Stimulated activated CD4-positive, alpha-beta T cell treated with anti-CD3 and anti-CD28 coated beads, Interleukin-1b, Interleukin-23, amount 100 ng/mL, for 1 hour (primary cell): ENCODE measurements at places on chromosomes 13 and 19.

DNA sequence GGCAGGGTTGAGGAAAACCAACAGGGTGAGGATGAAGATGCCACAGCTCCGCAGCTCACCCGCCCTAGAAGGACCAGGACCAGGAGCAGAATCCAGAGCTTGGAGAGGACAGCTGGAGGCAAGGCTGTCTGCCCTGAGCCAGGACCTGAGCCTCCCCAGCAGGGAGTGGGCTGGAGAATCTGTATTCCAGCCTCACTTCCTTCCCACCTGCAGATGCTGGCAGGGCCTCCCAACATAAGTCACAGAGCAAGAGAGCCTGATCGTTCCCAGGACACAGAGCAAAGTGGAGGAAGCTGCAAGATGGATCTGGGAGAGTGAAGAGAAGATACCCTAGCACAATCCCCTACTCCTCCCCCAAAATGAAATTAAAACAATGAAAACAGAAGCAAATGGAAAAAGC lies 61.7 kb upstream of the WASF3 start:
- DNase-seq: no peak

DNA sequence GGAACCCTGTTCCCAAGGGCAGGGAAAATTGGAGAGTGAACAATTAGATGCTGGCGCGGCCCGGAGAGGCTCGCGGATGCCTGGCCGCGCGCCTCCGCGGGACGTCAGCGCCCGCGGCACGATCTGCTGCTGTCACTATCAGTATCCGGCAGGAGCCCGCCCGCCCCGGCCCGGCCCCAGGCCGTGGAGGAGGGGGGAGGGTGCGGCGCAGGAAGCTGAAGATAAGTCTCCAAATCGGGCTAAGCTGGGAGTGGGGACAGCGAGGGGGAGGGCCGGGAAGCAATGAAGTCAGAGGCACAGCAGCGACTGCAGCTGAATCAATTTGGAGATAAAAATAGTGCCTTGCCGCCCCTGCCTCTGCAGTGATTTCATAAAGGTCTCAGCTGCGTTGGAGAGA lies 441.5 kb upstream of the KLF12 start:
- DNase-seq: peak; percentile 8

DNA sequence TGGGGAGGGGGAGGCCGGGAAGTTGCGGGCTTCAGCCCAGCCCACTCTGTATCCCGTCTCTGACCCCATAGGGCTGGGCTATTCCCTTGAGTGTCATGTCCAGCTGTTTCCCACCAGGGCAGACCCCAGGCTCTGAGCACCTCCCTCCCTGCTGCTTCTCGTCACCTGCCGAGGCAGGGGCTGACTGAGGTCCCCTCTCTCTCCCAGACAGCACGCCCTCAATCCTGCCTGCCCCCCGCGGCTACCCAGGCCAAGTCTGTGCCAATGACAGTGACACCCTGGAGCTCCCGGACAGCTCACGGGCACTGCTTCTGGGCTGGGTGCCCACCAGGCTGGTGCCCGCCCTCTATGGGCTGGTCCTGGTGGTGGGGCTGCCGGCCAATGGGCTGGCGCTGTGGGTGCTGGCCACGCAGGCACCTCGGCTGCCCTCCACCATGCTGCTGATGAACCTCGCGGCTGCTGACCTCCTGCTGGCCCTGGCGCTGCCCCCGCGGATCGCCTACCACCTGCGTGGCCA lies 625 bp downstream of the F2RL3 start:
- no peak for DNase-seq

- DNase-seq: no peak
These were observed 101.3 kb downstream of the VWA8 start for GRCh38 chr13:41859565-41859964.

- DNase-seq: no peak
These were observed 1851.1 kb downstream of the PCDH9 start for GRCh38 chr13:65378943-65379519.

DNA sequence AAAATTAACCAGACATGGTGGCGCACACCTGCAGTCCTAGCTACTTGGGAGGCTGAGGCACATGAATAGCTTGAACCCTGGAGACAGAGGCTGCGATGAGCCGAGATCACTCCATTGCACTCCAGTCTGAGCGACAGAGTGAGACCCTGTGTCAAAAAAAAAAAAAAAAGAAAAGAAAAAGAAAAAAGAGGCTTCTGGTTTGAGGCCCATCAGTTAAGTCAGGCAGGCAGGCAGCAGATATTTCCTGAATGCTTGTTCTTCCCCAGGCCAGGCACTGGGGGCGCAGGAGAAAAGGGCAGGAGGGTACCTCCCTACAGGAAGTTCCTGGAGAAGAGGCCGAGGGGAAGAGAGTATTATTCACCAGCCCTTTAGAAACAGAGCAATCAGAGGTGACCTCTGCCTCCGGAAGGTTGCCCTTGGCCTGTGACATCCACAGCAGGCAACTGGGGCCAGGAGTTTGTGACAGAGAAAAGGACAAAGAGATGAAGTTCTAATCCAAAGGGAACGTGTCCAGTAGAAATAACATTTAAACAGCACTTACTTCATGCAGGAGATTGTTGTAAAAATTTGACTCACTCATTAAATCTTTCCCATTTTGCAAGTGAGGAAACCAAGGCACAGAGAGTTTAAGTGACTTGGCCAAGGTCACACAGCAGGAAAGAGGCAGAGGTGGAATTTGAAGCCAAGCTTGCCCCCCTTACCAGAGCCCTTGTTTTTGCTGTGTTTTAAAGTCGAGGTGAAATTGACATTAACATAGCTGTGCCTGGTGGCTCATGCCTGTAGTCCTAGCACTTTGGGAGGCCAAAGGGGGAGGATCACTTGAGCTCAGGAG lies 4.3 kb upstream of the RLN3 start:
- no peak for DNase-seq

GRCh38 chr19:54317108-54317964 lies 4.4 kb upstream of the LILRA5 start:
- DNase-seq: no peak

DNA sequence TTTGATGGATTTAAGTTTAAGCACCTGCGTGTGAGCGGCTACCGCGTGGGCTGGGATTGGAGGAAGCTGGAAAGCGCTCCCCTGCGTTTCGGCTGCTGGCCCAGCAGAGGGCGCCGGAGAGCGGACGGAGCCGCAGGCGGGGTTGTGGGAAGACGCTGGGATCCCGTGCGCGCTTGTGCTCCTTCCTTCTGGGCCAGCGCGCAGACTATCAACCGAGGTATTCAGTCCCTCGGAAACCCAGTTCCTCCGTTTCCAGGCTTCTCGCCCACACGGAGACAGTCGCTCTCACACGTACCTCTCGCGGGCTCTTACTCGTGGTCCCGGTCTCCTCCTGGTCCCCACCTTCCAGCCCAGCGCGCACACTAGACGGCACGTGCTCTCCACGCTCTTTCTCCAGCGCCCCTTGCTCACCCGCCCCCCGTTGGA lies 28.8 kb downstream of the EPN1 start:
- peak; percentile 29 for DNase-seq

GRCh38 chr13:106376401-106377112 lies 158.9 kb downstream of the EFNB2 start:
- no peak for DNase-seq

DNA sequence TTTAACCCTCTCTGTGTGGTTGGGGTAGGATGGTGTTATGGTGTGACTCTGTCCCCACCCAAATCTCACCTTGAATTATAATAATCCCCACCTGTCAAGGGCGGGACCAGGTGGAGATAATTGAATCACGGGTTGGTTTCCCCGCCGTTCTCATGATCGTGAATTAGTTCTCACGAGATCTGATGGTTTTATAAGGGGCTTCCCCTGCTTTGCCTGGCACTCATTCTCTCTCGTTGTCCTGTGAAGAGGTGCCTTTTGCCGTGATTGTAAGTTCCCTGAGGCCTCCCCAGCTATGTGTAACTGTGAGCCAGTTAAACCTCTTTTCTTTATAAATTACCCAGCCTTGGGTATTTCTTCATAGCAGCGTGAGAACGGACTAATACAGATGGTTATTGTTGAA lies 68.8 kb downstream of the ARHGEF7 start:
- no peak for DNase-seq

DNA sequence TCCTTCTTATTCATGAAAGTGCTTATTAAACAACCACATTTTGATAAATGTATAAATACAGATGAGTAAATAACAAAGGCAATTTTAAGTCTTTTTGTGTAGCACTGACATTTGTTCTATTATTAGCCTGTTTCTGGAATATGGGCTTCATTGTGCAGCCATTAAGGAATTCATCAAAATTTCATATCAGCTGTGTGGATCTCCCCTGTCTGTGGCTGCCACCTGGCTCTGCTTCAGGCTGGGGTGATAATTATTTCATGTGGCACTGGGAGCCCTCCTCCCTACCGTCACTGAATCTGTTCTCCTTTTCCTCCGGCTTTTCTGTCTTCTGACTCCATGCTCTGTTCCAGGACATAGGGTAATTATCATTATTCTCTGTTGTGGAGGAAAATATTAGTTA lies 57.1 kb downstream of the LMO7 start:
- no peak for DNase-seq

- DNase-seq: no peak
These were observed 84.8 kb downstream of the MAP4K1 start for GRCh38 chr19:38532939-38533338.

DNA sequence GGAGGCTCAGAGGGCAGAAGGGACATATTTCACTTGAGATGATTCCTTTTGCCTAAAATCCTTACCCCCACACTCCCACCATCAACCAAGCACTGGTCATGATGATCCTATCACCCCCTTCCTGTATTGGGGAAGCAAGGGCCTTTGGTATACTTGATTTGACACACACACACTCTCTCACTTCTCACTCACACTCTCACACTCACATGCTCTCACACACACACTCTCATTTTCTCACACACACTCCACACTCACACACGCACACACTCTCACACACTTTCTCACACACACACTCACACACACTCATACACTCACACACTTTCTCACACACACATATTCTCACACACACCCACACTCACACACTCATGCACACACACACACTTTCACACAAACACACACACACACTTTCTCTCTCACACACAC lies 8.6 kb downstream of the RGCC start:
- no peak for DNase-seq

- no peak for DNase-seq
These were observed 37.6 kb downstream of the ZNF493 start for GRCh38 chr19:21434516-21434915.

DNA sequence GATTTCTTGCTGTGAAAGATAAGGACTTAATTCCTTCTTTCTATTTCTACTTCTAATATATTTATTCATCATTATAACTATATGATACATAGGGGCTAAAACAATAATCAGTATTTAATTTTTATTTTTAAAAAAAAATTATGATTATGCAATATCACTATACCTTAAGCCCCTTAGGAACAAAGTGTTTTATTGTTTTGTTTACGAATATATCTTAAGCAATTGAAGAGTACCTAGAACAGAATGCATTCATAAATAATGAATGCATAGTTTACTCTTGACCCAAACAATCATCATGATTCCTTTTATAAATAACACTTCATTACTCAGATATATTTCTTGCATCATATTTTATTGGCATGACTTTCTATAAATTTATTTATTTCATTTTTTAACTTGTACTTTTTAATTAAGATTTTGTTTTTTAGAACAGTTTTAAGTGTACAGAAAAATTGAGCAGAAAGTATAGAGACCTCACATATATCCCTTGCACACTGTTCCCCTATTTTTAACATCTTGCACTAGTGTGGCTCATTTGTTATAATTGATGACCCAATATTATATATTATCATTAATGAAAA lies 339.9 kb upstream of the SPRY2 start:
- no peak for DNase-seq

DNA sequence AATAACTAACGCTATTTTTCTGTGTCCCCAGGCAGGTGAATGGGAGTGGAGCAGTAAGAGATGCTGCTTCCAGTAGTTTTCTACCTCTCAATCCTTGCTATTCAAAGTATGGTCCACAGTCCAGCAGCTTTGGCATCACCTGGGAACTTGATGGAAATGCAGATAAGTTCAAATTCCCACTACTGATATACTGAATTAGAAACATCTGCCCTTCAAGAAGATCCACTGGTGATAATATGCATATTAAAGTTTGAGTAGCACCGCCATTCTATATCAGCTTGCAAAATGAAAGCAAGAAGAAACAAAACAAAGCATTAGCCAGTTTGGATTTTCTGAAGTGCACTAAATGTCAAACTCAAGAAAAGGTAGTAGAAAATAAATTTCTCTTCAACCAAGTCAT lies 906.2 kb upstream of the PCDH20 start:
- no peak for DNase-seq

DNA sequence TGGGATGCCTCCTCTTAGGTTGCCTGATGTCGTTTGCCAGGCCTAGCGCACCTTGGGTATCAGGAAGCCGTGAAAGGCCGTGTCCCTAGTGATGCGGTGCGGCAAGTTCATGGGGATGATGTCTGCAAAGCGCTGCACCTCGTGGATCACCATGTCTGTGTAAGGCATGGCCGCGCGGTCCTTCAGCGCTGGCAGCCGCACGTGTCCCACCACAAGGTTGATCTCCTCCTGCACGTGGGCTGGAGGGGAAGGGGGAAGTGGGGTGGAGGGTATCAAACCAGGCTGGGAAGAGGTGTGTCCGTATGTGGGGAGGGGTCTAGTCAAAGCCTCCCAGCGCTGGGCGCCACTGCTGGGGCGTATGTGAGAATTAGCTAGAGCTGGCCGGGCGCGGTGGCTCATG lies 23.2 kb downstream of the EGLN2 start:
- DNase-seq: no peak

- no peak for DNase-seq
These were observed 95.2 kb downstream of the LRCH1 start for GRCh38 chr13:46648166-46648607.

DNA sequence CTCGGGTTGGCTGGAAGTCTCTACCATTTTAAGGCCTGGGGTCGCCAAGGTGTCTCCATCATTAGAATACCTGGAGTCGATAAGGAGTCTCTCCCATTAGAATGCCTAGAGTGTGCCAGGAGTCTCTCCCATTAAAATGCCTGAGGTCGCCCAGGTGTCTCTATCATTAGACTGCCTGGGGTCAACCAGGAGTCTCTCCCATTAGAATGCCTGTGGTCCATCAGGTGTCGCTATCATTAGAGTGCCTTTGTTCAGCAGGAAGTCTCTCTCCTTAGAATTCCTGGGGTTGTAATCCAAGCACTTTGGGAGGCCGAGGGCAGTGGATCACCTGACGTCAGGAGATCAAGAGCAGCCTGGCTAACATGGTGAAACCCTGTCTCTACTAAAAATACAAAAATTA lies 1533.0 kb downstream of the UQCRFS1 start:
- DNase-seq: no peak

- no peak for DNase-seq
These were observed 172.5 kb upstream of the MIR17HG start for GRCh38 chr13:91174886-91175501.

- DNase-seq: no peak
These were observed 25.4 kb downstream of the TUBA3C start for GRCh38 chr13:19156013-19156825.

GRCh38 chr13:26486550-26486949 lies 70.9 kb upstream of the WASF3 start:
- no peak for DNase-seq
